ENCODE measurements at places on chromosomes 4 and X. TPM values are rescaled to one million over a fixed set of nuclear protein-coding genes. Genes with fewer than 3 reads are reported as not detected.

Gene ANKRD17
- 54.1 TPM for total RNA-seq

Gene RBM46
- not detected for total RNA-seq

Gene PDE5A
- total RNA-seq, result 8.2 TPM

Gene GAGE12J
- not detected for total RNA-seq

Gene SPANXA2
- total RNA-seq, result not detected

Gene TLR2
- total RNA-seq, result 2.8 TPM

Gene TMPRSS11B
- total RNA-seq, result not detected

Gene POLN
- 2.2 TPM for total RNA-seq

Gene UGT2B10
- total RNA-seq, result not detected

Gene MAGEC2
- not detected for total RNA-seq

Gene SSX1
- not detected for total RNA-seq

Gene ADD1
- 212 TPM for total RNA-seq

Gene TRIML2
- total RNA-seq, result not detected

Gene COL4A6
- total RNA-seq, result 9.8 TPM

Gene PPP2R2C
- total RNA-seq, result 9.7 TPM

Gene STAP1
- total RNA-seq, result not detected

Gene SMIM10L2A
- total RNA-seq, result 0.82 TPM
